ENCODE measurements at places on chromosomes 3 and 15.
A peak's percentile ranks its signal among the peaks of the same experiment; 100 is the strongest.

- no peak for DNase-seq
These were observed 10.6 kb downstream of the CMC1 start for GRCh38 chr3:28252001-28252431.

DNA sequence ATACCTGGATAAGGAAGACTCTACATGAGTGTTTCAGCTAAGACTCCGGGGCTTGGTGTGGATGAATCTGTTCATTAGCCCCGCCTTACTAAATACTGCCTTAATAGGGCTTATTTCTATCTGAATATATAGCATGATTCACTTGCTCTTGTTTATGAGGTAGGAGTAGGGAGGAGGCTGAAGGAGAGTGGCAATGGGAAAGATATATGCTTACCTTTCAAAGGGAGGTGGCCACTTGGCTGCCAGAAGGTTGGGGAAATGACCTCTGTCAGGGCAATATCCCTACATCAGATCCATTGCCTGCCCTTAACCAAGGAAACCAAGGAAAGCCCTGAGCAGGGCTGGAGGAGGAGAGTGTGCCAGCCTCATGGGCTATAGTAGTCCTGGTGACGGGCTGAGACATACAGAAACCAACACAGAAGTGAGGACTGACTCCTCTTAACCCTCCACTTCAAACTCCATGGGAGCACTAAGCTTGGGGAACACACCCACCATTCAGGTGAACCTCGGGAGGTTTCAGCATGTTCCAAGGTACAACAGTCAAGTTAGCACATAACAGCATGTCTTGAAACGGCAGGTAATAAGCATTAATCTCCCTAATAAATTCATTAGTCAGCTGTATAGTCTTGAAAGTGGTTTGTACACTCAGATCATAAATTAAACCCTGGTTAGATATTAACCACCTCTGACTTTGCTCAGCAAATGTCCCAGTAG is 80.1 kb downstream of the EOMES start:
- DNase-seq, result no peak

- DNase-seq, result peak; percentile 39
These were observed 1.0 kb downstream of the ANP32A start for GRCh38 chr15:68819495-68820294.

GRCh38 chr15:51470512-51470911 is 129.1 kb downstream of the GLDN start:
- no peak for DNase-seq

GRCh38 chr3:123067689-123068600 is 1.1 kb downstream of the PDIA5 start:
- DNase-seq, result no peak

- DNase-seq, result no peak
These were observed 261.7 kb downstream of the ULK4 start for GRCh38 chr3:41700155-41700554.

DNA sequence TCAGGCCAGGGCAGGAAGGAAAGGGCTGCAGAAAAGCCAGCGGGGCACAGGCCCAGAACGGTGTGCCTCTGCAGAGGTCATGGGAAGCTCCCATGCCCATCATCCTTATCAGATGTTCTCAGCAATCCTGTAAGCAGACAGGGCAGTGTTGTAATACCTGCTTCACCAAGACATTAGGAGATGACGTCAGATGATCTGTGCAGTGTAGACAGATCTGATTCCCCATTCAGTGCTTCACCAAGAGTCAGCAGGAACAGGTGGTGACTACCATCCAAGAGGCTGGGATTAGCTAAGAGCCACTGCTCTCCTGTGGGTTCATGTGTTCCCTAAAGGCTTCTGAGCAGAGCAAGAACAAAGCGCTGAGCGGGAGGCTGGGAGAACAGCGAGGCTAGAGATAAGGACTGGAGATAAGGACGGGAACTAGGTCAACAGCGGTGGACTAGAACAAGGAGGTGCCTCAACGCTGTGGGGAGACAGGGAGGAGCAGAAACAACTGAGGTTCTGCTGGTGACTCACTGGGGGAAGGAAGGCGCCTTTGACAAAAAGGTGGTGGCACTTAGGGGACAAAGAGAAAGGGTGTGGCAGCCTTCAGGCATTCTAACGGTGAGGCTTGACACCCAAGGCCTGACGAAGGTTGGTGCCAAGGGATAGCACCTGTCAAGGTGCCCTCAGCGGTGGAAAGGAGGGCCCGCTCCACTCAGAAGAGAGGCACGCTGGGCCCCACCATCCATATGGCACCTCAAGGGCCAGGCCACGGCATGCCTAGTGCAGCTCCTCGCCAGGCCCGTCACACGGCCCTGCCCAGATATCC is 28.4 kb downstream of the CCDC12 start:
- peak; percentile 62 for DNase-seq

- DNase-seq, result no peak
These were observed 18.4 kb downstream of the CA12 start for GRCh38 chr15:63363292-63363691.

DNA sequence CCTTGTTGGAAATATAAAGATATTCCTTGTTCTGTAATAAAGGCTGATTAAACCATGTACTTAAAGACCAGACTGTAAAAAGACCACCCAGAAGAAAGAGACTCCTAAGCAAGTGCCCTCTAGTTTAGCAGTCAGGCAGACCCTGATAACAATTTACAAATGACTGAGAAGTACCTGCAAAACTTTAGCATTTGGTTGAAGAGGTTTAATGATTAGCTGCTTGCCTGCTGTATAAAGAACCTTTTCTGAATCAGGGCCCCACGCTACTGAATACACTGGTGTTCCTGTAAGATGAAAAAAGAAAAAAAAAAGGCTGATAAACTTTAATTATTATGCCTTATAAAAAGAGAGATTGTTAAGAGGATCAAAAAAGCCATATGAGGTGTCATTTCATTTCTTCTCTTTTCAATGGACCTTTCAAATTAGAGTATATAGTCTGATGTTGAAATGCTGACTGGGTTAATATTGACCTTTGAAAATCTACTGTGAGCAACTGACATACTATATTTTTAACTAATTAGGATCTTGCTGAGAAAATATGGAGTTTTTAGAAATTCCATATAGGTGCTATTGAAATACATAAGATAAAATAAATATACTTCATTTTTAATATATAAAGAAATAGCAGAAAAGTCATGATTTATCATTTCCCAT is 33.0 kb downstream of the IFT80 start:
- no peak for DNase-seq

Measured in RCC 7860 (cell line).